ENCODE measurements at places on chromosomes 3 and 15.

GRCh38 chr3:56633602-56634535, 49.2 kb downstream of the TASOR start:
- no peak for DNase-seq

- no peak for DNase-seq
Observed at GRCh38 chr3:54696313-54696712, 231.5 kb downstream of the LRTM1 start.

DNA sequence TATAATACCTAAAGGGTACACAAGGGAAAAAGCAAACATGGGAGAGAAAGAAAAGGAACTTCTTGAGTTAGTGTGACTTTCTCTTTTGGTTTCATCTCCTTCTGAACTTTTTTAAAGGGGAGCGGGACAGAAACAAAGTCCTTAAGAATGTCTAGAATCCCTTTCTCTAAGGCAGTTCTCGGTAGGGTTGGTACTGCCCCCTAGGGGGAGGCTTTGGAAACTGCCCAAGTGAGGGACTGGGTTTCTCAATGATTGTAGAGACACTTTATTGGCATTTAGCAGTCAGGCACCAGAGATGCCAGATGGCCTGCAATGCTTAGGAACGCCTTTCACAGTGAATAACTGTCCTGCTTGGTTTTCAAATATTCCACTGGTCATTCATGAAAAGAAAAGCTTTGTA, 172.7 kb downstream of the WDR72 start:
- no peak for DNase-seq

GRCh38 chr3:4665197-4665596, 172.0 kb downstream of the ITPR1 start:
- DNase-seq = no peak

DNA sequence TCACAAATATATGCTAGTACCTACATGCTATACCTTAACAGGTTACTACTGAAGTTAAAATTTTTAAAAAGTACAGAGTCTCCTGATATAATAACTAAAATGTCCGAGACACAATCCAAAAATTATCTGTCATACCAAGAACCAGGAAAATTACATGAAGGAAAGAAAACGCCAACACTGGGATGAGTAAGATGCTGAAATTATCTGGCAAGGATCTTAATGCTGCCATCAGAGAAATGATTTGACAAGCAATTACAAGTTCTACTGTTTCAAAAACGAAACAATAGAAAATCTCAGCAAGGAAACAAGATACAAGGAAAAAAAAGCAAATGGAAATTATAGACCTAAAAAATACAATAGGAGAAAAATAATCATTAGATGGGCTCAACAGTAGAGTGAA, 92.5 kb downstream of the UBE3A start:
- no peak for DNase-seq

DNA sequence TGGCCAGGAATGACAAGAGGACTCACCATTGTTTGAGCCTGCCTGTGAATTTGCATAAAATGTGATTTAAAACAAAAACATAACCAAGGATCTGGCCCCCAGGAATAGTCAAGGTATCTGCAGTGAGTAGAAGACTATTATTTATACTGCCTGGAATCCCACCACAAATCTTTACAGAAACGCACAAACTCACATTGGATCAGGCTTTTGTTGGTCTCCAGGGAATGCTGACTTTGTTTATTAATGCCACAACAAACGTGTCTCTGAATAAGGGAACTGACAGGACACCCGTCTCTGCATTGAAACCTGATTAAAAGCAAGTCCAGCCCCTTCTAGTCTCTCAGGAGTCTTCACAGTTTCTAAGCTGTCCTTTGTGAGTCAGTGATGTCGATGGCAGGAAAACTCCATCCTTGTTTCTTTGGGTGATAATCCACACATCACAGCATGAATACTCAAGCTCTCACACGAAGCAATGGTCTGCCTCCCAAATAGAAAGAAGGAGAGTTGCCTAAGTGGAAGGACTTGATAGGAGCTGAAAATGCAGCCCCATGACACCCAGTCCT, 37.7 kb downstream of the CLDN18 start:
- no peak for DNase-seq

DNA sequence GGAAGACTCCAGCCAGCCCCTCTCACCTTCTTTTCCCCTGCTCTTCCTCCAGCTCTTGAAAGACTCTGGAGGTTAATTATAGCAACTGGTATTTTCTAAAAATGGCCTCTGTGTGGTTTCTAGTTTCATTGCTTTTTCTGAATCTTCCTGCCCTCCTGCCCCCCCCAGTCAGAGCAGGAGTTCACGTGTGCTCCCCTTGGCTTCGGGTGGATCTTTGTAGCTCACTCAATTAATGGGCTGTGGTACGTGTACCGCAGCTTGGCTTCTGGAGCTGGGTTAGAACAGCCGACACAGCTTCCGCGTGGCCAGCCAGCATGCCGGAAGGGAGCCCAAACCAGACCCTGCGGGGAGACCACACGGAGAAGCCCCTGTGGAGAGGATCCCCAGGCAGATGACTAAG, 31.5 kb downstream of the TM2D3 start:
- no peak for DNase-seq

- DNase-seq = no peak
Observed at GRCh38 chr3:48536785-48537184, 19.8 kb downstream of the PFKFB4 start.

DNA sequence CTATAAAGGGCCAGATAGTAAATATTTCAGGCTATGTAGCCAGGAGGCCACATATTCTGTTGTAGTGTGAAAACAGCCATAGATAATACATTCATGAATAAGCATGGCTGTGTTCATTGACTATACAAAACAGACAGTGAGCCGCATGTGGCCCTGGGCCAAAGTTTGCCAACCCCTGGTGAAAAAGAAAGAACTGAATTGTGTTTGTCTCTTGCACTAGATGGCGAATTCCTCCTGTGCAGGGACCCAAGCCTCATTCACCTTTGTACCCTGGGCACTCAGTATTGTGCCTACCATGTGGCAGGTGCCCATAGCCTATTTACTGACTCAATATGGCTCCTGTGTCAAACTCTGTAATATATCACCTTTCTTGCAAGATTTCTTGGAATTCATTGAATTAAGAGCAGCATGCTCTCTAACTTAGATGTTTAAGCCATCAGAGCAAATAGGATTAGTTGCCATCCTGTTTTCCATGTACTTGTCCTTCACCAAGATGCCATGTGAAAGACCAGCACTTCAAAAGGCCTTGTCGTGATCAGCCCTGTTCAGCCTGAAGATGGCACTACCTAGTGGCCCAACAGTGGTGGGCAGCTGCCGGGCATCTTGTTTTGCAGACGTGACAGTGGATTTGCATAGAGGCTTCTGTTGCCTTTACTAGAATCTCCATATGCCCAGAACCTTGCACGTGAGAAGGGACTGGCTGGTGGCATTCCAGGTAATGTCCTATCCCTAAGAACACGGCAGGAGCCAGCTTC, 50.9 kb upstream of the CMTM7 start:
- no peak for DNase-seq

DNA sequence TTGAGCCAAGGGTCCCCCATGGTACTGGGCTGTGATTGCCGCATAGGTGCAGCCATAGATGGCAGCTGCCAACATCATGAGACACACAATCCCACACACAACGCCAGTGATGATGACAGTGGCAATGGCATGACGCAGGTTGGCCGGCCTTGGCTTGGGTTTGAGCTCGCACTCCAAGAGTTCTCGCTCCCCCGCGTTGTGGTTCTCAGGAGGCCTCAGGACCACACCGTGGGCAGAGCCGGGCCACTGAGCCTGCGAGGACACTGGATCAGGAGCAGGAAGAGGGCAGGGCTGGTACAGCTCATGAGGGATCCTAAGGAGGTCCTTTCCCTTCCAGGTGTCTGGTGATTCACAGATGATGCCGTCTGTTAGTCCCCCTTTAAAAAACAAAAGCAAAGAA, 9.3 kb downstream of the LRTM1 start:
- DNase-seq = no peak

DNA sequence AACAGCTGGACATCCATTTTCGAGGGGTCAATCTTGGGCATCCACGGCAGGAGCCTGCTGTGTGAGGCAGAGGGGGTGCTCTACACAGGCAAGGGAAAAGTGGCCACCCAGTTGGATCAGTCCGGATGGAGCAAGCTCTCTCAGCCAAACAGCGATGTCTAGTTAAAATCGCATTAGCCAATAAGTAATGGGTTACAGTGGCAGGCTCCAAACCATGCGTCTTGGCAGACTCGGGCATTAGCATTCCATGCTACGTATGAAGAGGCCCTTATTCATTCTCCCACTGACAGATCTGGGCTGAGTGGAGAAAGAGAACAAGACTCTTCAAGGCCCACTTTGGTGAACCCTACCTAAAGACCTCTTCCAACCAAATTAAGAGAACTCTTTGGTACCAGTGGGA, 49.3 kb downstream of the CCNB2 start:
- no peak for DNase-seq

DNA sequence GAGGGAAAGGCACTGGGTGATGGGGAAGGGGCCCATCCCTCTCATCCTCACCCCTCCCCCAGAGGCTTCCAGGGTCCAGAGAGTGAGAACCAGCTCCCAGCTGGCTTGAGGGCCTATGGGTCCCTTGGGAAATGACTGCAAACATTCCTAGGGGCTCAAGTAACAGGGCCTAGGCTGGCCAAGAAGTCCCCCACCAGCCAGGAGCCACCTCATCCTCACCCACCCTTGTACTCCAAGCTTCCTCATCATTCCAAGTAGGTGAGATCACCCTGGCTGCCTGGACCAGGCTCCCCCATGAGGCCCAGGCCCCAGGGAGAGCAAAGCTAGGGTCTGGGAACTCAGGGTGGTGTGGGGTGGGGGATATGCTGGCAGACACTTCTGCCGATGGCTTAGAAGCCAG, 14.8 kb downstream of the LOXL1 start:
- DNase-seq = peak; percentile 16

DNA sequence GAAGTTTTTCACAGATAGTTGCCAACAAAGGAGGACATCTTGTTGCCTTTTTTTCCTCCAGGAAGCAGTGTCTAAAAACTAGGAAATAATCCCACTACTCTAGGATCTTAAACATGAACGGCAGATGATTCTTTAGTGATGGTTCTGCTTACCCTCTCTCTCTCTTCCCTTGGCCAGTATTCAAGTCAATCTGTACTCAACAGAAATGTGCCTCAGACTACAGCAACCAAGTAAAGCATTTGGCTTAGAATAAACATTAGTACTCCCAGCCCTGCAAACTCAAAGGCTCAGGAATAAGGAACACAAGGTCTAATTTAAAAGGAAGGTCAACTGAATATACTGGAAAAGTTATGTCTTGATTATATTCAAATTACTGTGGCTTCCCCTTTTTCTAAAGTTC, 8.7 kb downstream of the NPTN start:
- DNase-seq = no peak

DNA sequence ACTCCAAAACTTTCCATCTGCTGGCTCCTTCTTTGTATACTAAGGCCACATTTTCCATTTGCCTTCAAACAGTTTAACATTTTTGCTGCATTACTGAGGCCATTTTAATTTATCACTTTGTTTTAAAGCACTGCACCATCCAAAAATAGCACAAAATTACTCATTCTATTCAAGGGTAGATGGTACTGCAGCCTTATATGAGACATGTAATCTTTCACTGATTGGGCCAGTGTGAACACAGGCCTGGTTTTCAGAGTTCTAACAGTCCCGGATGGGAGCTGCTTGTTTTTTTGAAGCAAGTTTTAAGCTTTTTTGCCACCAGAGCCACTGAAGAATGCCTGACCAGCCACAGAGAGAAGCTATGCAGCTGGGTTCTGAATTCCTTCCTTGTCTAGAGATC, 172.3 kb upstream of the TSC22D2 start:
- no peak for DNase-seq

GRCh38 chr3:35965908-35966307, 326.6 kb downstream of the ARPP21 start:
- peak; percentile 29 for DNase-seq

GRCh38 chr3:71262364-71263265, 320.9 kb downstream of the FOXP1 start:
- DNase-seq = no peak

- no peak for DNase-seq
Observed at GRCh38 chr3:54917862-54918261, 10.0 kb downstream of the LRTM1 start.

GRCh38 chr15:92580521-92580920, 75.1 kb downstream of the FAM174B start:
- DNase-seq = no peak

DNA sequence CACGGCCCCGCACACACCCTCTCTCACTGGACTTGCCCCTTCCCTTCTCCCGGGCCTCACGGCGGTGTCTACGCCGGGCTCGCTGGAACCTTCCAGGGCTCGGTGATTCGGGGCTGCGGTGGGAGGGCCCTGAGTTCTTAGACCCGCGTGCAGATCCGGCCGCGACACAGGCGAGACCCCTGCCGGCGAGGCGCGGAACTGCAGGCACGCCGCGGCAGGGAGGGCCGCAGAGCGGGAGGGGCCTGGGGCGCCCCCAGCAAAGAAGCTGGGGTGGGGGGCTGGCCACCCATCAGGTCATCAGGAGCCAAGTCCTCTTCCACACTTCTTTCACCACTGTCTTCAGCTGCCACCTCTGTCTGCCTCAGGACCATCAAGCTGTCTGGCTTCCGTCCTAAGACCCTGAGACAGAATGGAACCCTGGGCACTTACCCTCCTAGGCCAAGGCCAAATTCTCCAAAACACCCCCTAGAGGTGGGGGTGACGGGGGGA, 164.5 kb downstream of the XXYLT1 start:
- DNase-seq = peak; percentile 54

DNA sequence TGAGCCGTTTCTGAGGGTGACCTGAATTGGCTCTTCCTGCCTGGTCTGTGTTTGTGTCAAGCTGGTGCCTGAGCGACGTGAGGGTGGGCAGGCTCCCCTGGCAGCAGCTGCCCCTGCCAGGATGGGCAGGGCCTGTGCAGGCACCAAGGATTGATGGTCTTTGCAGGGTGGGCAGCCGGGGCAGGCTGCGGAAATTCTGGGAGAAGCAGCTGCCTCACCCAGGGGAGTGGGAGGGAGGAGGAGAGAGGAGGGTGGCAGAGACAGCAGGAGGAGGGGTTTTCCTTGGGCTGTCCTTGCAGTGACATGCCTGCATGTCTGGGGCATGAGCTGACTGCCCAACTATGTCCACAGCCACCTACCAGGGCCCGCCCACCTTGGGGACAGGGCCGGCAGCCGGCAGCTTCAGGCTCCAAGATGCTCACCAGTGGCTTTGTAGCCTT, 27.9 kb upstream of the SLC6A6 start:
- peak; percentile 19 for DNase-seq

DNA sequence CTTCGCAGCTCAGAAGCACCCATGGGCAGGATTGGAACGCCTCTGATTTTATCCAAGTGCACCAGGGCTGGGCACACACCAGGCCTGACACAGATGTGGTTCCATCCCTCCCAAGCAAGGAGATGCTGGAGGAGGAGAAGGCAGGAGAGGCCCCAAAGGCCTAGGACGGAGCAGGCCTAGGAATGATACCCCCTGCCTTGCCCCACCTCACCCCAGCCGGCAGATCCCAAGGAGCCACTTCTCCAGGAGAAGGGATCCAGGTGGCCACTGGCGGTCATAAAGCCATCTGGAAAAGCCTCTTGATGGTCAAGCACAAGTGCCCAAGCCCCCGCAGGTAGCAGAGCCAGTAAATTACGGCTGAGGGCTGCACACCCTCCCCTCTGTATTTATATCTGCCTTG, 211.8 kb downstream of the TBC1D2B start:
- DNase-seq = no peak

GRCh38 chr3:195698647-195699387, 22.0 kb upstream of the MUC20 start:
- DNase-seq = no peak

- no peak for DNase-seq
Observed at GRCh38 chr3:20480786-20481365, 294.9 kb upstream of the SGO1 start.

GRCh38 chr15:57352535-57353316, 23.6 kb upstream of the CGNL1 start:
- DNase-seq = no peak
